CD4-positive, CD25-positive, alpha-beta regulatory T cell (primary cell): ENCODE measurements at places on chromosomes 2 and 18.

DNA sequence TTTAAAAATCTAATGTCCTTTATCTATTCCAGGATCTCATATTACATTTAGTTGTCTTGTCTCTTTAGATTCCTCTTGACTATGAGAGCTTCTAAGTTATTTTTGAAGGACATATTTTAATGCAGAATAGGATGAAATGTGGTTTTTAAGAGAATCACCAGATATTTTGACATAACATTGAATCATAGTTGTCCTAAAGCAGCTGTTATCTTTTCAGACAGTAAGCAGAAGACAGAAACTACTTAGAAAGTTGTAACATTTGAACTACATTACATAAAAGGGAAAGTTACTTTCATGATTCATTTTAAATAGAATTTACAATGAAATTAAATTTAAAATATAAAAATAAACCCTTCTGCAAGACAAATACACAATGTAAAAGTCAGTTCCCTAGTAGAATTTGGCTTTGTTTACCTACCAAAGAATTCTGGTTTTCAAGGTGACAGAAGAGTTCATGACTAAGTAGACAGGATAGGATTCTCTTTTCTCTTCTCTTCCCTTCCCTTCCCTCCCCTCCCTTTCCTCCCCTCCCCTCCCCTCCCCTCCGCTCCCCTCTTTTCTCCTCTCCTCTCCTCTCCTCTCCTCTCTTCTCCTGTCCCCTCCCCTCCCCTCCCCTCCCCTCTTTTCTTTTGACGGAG, 186.0 kb downstream of the DIS3L2 start:
- no peak for DNase-seq

GRCh38 chr2:175156534-175156933, 11.5 kb downstream of the ATF2 start:
- no peak for DNase-seq

DNA sequence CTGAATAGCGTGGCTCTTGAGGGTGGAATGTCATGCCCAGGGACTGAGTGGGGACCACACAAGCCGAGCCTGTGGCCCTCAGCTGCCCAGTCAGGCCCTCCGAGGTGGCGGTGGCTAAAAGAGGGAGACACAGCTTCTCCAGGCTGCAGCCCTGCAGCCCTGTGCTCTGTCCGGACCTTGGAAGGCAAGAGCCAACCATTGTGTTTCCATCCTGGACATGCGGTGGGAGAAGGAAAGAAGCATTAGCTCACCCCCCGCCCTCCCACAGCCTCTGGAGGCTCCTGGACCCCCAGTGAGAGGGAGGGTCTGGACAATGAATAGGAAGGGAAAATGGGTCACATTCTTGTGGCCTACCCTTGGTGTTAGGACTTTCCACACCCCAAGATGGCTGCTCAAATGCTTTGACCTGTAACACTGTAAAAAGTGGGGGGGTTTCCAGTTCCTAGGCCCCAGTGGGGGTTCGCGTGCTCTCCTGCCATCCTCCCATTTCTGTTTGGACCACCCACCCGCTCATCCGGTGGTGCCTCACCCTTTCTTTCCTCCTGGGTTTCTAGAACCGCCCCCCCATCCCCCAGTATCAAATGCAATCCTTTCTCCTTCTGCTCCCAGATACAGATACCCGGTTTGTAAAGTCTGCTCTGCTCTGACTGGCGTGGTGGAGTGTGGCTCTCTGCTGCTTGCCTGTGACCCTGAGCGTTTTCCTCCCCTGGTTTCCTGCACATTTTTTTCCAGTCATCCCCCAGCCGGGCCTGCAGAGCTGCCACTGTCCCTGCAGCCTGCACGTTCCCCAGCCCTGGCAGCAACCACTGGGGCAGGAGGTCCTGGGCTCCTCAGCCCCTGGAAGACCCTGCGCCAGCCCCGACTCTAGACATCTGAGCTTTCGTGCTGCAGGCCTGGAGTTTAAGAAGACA, 36.3 kb upstream of the SMAD7 start:
- no peak for DNase-seq

GRCh38 chr2:223148516-223148915, 96.5 kb downstream of the KCNE4 start:
- DNase-seq = no peak

GRCh38 chr2:215430528-215431187, 5.2 kb downstream of the FN1 start:
- no peak for DNase-seq

DNA sequence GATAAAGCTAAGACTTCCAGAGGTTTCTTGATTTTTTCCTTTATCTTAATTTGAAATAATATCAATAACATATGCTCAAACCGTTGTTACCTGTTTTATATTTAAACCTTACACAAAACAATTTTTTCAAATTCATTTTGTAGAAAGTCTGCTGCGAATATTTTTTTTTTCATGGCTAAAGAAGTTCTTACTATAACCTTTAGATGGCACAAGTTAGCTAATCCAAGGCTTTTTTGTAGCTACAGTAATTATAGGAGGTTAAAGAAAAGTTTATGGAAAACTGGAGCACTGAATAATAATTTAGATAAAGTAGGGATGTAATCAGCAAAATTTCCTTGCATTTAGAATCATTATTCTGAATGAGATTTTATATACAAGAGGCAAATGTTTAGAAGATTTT, 78.0 kb upstream of the PNPT1 start:
- no peak for DNase-seq

- no peak for DNase-seq
These were observed 8.1 kb downstream of the TEX51 start for GRCh38 chr2:126906781-126907180.

- DNase-seq = no peak
These were observed 753.0 kb downstream of the CNTNAP5 start for GRCh38 chr2:124778076-124778475.

DNA sequence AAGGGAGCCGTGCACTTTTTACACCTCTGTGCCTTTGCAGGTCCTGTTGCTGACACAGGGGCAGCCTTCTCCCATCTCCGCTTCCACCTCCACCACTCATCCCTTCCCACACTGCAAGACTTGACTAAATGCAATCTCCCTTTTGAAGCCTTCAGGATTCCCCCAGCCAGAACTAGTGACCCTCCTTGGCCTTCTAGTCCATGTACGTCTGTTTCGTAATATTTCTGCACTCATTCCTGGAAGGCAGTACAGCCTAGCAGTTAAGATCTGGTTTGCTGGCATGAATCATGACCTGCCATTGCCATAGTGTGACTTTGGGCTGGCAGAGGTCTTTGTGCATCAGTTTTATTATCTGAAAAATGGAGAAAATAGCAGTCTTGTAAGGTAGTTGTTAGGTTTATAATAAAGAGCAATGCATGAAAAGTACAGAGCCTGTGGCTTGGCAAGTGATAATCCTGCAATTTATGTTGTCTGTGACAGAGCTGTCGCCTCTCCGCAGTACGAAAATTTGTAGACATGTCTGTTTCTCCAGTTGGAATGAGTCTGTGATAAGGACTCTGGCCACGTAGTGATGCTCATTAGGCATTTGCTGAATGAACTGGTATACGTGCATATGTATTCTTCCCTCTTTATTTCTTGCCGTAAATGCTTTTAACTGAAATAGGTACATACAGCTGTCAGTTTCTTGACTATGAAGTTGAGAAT, 36.7 kb downstream of the NCK2 start:
- DNase-seq = no peak

DNA sequence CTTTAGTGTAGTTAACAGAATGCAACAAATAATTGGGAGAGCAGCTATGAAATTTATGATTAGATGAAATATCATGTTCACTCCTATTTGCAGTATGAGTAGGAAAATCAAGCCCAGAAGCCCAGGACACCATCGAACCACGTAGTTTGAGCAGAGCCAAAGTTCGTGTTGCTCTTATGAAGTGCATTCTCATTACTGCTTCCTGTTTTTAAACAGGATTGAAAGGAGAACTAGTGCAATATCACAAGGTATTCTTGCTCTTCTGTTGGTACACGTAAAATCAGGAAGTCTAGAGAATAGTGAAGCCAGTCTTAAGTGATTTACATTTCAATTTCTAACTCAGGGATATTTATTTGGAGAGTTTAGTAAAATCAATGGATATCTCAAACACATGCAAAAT, 21.1 kb downstream of the ARHGAP15 start:
- no peak for DNase-seq
